ENCODE measurements at places on chromosomes 12 and 14. TPM values are rescaled to one million over a fixed set of nuclear protein-coding genes. Genes with fewer than 3 reads are reported as not detected.
A peak's percentile ranks its signal among the peaks of the same experiment; 100 is the strongest.

- no peak overlapping the region for H3K4me3 ChIP-seq
- peaks cover 29% of the 10 kb centered on the region for H3K4me1 ChIP-seq
- no peak for DNase-seq
- H3K27ac ChIP-seq = no peak overlapping the region
These were observed 658.7 kb downstream of the SOX5 start for GRCh38 chr12:23290627-23291330.

GRCh38 chr12:52203079-52203921, 11.5 kb upstream of the KRT80 start:
- H3K4me1 ChIP-seq = peaks cover 71% of the 10 kb centered on the region
- H3K27me3 ChIP-seq = no peaks in the 10 kb centered on the region
- peak; percentile 68 for DNase-seq
- peak overlapping the region; percentile 80 for H3K27ac ChIP-seq
- H3K4me3 ChIP-seq = no peak overlapping the region

FBRSL1 gene
- 41.1 TPM for total RNA-seq

PARP2 gene
- total RNA-seq = 19.4 TPM

DNA sequence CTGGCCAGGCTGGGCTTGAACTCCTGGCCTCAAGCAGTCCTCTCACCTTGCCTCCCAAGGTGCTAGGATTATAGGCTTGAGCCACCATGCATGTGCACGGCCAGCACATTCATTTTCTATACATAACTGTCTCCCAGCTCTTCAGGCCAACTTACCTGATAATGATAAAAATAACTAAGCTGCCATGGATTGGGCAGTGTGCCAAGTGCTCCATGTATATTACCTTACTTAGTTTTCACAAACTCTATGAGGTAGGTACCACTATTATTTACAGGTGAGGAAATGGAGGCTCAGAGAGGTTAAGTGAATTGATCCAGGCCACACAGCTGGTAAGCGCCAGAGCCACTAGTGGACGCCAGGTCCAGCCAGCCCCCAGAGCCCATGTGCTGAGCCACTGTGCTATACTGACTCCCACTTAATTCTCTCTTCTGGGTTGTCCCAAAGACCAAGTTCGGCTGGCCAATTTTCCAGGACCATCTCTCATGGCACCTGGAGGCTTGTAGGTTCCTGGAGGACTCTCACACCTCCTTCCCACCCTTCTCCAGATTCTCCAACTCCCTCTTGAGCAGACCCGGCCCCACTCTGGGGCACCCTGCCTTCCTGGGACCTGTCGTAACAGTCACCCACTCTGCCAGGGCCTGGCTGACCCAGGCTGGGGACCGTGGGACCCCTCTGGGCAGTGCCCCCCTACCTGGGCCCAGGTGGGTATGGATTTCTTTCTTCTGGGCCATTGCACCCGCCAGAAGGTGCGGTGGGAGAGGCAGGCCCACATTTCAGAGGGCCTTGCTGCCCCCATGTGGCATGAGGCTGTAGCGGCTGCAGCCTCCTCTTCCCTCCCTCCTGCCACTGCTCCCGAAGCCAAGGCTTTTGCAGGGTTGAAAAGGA, 30.2 kb upstream of the CIPC start:
- no peaks in the 10 kb centered on the region for H3K36me3 ChIP-seq
- H3K27me3 ChIP-seq = no peaks in the 10 kb centered on the region
- DNase-seq = no peak

- H3K4me1 ChIP-seq = no peaks in the 10 kb centered on the region
- H3K36me3 ChIP-seq = peaks cover 5% of the 10 kb centered on the region
- DNase-seq = no peak
- no peak overlapping the region for H3K27ac ChIP-seq
- no peaks in the 10 kb centered on the region for H3K27me3 ChIP-seq
- no peak overlapping the region for H3K4me3 ChIP-seq
These were observed 1178.3 kb upstream of the FLRT2 start for GRCh38 chr14:84351646-84352045.

- no peaks in the 10 kb centered on the region for H3K27me3 ChIP-seq
- peaks cover 29% of the 10 kb centered on the region for H3K4me1 ChIP-seq
- H3K27ac ChIP-seq = no peak overlapping the region
- H3K36me3 ChIP-seq = no peaks in the 10 kb centered on the region
- DNase-seq = no peak
- no peak overlapping the region for H3K4me3 ChIP-seq
These were observed 13.5 kb downstream of the PHLDA1 start for GRCh38 chr12:76018111-76018510.

DNA sequence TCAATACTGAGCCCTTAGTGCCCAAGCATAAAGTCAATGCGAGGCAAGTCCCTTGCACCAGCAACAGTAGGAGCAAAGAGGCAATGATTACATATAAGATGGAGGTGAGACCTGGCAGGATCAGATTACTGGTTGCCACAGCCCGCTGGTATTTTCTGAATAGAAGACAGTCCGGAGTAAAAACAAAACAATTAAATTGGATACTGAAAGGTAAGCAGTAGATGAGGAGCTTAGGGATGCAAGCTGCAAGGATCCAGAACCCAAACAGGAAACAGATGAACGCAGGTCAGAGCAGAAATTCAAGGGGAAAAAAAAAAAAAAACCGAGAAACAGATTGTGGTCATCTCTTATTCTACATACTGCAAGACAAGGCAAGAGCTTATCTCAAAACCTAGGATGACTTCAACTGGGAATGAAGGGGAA, 119.6 kb downstream of the MED13L start:
- H3K27ac ChIP-seq = peak overlapping the region; percentile 84
- no peak overlapping the region for H3K4me3 ChIP-seq
- no peak for DNase-seq

CCDC184 gene
- total RNA-seq = 0.22 TPM

DNA sequence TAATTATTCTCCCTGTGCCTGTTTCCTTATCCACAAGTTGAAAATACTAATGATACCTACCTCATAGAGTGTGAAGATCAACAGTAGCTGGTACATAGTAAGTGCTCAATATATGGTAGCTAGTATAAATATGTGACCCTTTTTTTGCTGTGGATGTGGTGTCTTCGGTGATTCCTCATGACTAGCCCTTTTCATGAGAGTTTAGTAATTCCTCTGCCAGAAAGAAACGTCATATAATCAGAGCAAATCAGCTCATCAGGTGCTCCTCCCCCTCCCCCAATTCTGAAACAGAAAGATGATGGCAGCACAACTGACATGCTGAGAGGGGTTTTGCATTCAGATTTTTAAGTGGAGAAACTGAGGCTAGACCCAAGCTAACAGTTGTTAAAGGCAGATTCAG, 210.8 kb downstream of the SLC41A2 start:
- DNase-seq = no peak
- H3K4me1 ChIP-seq = peaks cover 20% of the 10 kb centered on the region
- no peaks in the 10 kb centered on the region for H3K36me3 ChIP-seq
- H3K27me3 ChIP-seq = no peaks in the 10 kb centered on the region
- no peak overlapping the region for H3K27ac ChIP-seq
- H3K4me3 ChIP-seq = no peak overlapping the region

- no peaks in the 10 kb centered on the region for H3K36me3 ChIP-seq
- no peak for DNase-seq
- peaks cover 4% of the 10 kb centered on the region for H3K4me1 ChIP-seq
- no peak overlapping the region for H3K27ac ChIP-seq
These were observed 34.1 kb upstream of the ITPR2 start for GRCh38 chr12:26867080-26867479.

GRCh38 chr12:32155041-32155440, 48.4 kb downstream of the BICD1 start:
- H3K27ac ChIP-seq = no peak overlapping the region
- H3K27me3 ChIP-seq = no peaks in the 10 kb centered on the region
- DNase-seq = no peak
- peaks cover 2% of the 10 kb centered on the region for H3K36me3 ChIP-seq

CTDSP2 gene
- total RNA-seq = 123 TPM

DNA sequence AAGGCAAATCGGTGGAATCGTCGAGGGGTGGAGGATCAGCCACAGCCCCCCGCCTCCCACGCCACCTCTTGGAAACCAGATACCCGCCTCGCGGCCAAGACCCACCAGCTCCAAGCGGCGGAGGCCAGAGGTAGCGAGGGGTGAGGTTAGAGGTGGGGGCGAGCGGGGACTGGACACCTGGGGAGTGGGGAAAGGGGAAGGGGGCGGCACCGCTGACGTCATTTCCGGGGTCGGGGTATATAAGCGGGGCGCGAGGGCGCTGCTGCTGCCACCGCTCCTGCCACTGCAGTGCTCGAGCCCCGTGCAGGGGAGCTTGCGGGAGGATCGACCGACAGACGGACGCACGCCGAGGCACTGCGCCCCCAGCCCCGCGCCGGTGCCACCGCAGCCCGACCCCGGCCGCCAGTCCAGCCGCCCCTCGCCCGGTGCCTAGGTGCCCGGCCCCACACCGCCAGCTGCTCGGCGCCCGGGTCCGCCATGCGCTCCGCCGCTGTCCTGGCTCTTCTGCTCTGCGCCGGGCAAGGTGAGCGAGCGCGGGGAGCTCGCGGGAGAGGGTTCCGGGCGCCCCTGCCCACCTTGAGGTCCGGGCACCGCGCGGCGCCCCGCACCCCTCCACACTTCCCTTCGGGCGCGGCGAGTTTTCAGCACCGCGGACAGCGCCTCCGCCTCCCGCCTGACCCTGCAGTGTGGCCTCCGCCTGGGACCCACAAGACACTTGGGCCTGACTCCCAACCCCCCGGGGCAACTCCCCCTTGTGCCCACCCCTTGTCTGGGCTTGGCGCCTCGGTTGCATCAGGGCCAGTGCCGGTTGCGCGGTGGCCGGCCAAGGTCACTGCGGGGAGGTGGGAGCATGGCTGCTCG, at the start of gene CHGA:
Gene CHGA, plus strand, starts transcription at position 268 of the 861 bp plus-strand sequence. Its CDS starts 210 bp downstream, at position 478.
- peak; percentile 85 for DNase-seq
- H3K36me3 ChIP-seq = no peaks in the 10 kb centered on the region
- H3K27ac ChIP-seq = no peak within 1 kb of the TSS
- no peaks in the 10 kb centered on the region for H3K4me1 ChIP-seq
- H3K27me3 ChIP-seq = peaks cover 54% of the 10 kb centered on the region
- H3K4me3 ChIP-seq = no peak within 1 kb of the TSS

AKAP5 gene
- 4.2 TPM for total RNA-seq

DNA sequence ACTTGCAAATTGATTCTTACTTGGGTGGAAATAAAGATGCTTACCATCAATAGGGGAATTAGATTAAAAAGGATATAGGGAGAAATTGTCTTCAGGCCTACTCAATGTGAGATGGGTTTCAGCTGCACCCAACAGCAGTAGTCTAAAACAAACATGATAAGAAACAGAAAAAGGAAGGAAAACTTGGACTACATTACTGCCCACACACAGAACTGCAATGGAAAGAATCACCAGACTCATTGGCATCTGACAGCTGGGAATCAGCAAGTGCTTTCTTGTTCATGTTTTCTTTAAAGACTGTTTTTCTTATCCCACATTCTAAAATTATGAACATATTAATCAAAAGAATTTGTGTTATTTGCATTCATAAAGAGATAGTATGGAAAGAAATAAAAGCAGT, 144.2 kb downstream of the LRIG3 start:
- peaks cover 30% of the 10 kb centered on the region for H3K4me1 ChIP-seq
- no peak overlapping the region for H3K4me3 ChIP-seq
- no peak for DNase-seq
- H3K27me3 ChIP-seq = no peaks in the 10 kb centered on the region
- H3K36me3 ChIP-seq = peaks cover 1% of the 10 kb centered on the region
- H3K27ac ChIP-seq = peak overlapping the region; percentile 57

- H3K27ac ChIP-seq = peak overlapping the region; percentile 91
- DNase-seq = no peak
- peak overlapping the region; percentile 83 for H3K4me3 ChIP-seq
- H3K4me1 ChIP-seq = peaks cover 34% of the 10 kb centered on the region
- no peaks in the 10 kb centered on the region for H3K27me3 ChIP-seq
These were observed 594 bp downstream of the KRAS start for GRCh38 chr12:25249931-25250738.

- no peak overlapping the region for H3K27ac ChIP-seq
- peaks cover 21% of the 10 kb centered on the region for H3K36me3 ChIP-seq
- H3K27me3 ChIP-seq = no peaks in the 10 kb centered on the region
- no peak for DNase-seq
These were observed 34.8 kb downstream of the BRAP start for GRCh38 chr12:111650912-111651311.

GRCh38 chr14:72700338-72701236, 193.3 kb downstream of the DPF3 start:
- no peaks in the 10 kb centered on the region for H3K36me3 ChIP-seq
- H3K27me3 ChIP-seq = no peaks in the 10 kb centered on the region
- peak overlapping the region; percentile 80 for H3K27ac ChIP-seq

Data from chondrocyte (in vitro differentiated cells).